ENCODE measurements at places on chromosomes 1 and 21.

GRCh38 chr1:168792592-168793125 is 63.7 kb upstream of the DPT start:
- DNase-seq = no peak

DNA sequence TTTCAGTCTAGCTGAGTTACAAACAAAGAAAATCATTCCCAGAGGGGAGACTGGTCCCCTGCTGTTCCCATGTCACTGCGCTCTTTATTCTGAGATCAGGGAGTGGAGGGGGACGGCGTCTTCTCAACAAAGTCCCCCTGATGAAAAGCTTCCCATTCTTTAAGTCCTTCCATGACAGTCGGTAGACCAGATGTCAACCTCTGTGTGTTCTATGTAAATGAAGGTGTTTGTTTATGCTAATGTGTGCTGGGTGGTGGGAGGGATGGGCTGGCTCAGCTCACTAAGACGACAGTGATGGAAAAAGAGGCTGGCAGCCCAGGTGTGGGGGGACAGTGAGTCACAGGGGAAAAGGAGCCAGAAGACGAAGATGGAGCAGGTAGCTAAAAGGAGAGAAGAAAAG is 148.2 kb upstream of the KLHDC7A start:
- DNase-seq = no peak

- no peak for DNase-seq
These were observed 56.5 kb downstream of the WLS start for GRCh38 chr1:68175621-68176398.

DNA sequence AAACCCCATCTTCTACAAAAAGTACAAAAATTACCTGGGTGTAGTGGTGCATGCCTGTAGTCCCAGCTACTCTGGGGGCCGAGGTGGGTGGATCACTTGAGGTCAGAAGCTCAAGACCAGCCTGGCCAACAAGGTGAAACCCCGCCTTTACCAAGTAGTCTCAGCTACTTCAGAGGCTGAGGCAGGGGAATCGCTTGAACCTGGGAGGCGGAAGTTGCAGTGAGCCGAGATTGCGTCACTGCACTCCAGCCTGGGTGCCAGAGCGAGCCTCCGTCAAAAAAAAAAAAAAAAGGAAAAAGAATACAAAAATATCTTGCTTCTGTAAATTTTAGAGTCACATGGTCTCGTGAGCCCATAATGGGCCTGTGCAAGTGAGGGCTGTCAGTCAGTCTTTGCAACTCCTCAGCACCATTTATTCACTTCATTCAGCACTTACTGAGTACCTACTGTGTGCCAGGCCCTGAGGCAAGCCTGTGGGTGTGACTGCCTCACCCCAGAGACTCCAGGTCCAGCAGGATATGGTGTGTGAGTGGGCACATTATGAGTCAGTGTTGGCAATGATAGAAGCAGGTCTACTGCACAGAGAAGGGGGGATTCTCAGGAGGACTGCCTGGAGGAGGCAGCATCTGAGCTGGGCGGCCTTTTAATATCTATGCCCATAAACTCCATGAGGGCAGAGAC is 46.8 kb upstream of the TARDBP start:
- DNase-seq = no peak

GRCh38 chr1:153677718-153678518 is 570 bp upstream of the NPR1 start:
- DNase-seq = no peak

GRCh38 chr1:39776400-39776713 is 5.2 kb upstream of the OXCT2 start:
- no peak for DNase-seq
